ENCODE measurements at places on chromosomes 2 and 18.

GRCh38 chr2:131113566-131114227 lies 8.6 kb downstream of the PLEKHB2 start:
- DNase-seq, result no peak

- DNase-seq, result no peak
Observed at GRCh38 chr18:47790036-47790435, 140.4 kb downstream of the SMAD2 start.

- no peak for DNase-seq
Observed at GRCh38 chr2:143121079-143121478, 8.1 kb upstream of the ARHGAP15 start.

- no peak for DNase-seq
Observed at GRCh38 chr2:64819361-64819760, 165.6 kb upstream of the SERTAD2 start.

- no peak for DNase-seq
Observed at GRCh38 chr2:189018631-189019030, 44.5 kb downstream of the COL3A1 start.

DNA sequence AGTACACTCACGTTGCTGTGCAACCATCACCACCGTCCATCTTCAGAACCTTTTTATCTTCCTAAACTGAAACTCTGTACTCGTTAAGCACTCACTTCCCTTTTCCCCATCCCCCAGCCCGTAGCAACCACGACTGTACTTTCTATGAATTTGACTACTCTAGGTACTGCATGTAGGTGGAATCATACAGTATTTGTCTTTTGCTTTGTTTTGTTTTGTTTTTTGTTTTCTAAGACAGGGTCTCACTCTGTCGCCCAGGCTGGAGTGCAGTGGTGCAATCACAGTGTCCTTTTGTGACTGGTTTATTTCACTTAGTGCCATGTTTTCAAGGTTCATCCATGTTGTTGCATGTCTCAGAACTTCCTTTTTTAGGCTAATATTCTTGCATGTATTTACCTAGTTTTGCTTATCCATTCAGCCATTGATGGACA lies 7.0 kb upstream of the TYMS start:
- DNase-seq, result no peak

DNA sequence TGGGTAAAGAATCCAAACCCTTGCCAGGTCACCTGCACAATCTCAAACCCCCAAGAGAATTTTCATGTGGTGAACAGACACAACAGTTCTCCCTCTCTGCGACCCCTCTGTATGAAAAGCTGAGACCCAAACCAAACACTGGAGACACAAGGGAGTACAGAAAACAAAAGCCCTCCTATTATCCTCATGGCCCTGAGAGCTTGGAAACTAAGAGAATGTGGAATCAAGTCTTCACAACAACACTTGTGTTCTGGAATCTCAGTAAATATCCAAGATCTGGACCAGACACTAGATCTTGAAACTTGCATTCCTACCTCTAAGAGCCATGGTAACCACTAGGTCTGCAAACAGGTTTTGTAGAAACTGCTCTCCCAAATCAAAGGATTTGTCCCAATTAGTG lies 50.1 kb upstream of the CCDC150 start:
- DNase-seq, result no peak

DNA sequence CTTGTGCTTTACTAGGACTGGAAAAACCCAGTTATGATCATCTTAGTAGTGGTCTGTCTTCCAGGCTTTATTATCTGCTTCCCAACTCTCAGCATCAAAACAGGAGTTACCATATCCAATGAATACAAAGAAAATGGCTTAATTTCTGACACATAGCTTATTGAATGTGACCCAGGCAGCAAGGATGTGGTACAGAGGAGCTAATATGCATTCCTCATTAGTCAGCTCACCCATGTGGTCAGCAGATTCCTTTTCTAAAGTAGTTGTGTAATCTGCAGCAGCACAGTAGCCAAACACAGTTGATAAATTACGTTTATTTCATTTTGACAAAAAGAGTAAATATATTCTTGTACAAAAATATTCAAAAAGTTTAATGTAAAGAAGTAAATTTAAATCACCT lies 43.6 kb downstream of the TSPYL6 start:
- DNase-seq, result no peak

DNA sequence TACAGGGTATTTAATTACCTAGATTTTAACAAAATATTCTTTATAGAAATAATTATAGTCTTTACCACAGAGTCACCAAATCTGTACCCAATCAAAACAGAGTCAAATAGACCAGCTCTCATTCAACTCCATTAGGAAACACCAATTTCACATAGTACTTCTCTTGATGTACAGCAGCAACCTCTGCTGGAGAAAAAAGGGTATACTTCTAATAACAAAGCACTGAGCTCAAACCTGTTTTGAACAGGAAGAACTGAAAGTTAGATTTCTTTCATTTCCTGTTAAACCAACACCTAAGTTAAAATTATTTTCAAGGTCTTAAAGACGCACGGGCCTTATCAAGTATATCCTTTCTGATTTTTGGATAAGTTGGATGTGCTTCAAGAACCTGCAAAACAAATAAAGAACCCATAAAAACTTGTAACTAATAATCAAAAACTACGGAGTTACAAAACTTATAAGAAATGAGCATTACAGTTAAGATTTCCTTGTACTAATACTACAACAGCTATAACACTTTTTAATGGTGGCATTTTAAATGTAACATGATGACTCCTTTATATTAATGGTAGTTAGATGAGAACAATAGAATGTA lies 79.0 kb downstream of the TTC21B start:
- peak; percentile 82 for DNase-seq

DNA sequence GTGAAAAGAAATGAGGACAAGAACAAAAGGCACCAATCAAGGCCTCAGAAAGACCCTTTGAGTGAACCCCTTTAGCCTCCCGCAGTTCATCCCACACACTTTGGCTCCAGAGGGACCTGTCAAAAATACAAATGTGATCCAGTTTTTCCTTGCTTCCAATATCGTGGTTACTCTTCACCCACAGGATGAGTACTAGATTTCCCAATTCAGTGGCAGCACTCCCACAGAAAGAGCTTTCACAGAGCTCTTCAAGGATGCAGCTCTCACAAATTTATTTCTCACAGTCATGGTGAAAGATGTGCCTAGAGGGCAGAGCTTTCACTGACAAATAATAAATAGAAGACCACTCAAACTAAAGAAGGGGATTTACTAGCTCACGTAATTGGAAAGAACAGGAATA lies 3.0 kb upstream of the GFPT1 start:
- no peak for DNase-seq

- no peak for DNase-seq
Observed at GRCh38 chr2:60831921-60832320, 49.5 kb upstream of the REL start.

- peak; percentile 13 for DNase-seq
Observed at GRCh38 chr18:50429207-50429948, 54.5 kb downstream of the SKA1 start.

- peak; percentile 72 for DNase-seq
Observed at GRCh38 chr2:5316001-5316490, 376.1 kb upstream of the SOX11 start.
